ENCODE measurements at places on chromosomes 12 and 14.

GRCh38 chr12:97305651-97306050 is 157.0 kb upstream of the RMST start:
- DNase-seq: no peak

- no peak for DNase-seq
Measured at GRCh38 chr12:119245904-119246494, 67.3 kb downstream of the HSPB8 start.

- DNase-seq: no peak
Measured at GRCh38 chr12:55850401-55850800, 7.7 kb upstream of the MMP19 start.

DNA sequence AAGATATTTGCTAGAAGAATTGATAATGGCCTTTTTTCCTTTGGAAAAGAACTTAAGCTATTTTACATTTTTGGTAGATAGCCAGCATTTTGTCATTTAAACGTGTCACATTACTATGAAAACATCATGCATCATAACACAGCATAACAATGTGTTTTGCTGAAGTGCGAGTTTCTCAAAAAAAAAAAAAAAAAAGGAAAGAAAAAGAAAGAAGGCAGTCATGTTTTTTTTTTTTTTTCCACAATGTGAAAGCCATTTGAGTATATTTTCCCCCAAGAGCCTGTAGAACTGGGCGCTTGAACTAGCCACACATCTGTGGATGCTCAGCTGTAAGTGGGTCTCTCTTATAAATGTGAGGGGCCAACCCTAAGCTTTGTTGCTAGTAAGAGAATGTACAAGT is 300.1 kb downstream of the AKAP6 start:
- DNase-seq: no peak

- DNase-seq: no peak
Measured at GRCh38 chr14:98293576-98293975, 978.4 kb downstream of the BCL11B start.

GRCh38 chr12:12975322-12976077 is 23.5 kb upstream of the GPRC5D start:
- DNase-seq: no peak

DNA sequence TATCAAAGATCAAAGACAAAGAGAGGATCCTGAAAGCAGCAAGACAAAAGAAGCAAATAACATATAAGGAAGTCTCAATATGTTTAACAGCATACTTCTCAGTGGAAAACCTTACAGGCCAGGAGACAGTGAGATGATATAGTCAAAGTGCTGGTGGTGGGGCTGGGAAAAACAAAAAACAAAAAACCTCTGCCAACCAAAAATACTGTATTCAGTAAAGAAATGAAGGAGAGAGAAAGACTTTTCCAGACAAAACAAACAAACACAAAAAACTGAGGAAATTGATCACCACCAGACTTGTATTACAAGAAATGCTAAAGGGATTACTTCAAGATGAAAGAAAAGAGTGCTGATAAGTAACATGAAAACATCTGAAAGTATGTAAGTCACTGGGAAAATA is 221.2 kb downstream of the ADGRD1 start:
- DNase-seq: no peak
